Cardiac muscle cell (in vitro differentiated cells and primary cell): ENCODE measurements at places on chromosomes 6 and 20. TPM values are rescaled to one million over a fixed set of nuclear protein-coding genes. Genes with fewer than 3 reads are reported as not detected.

DNA sequence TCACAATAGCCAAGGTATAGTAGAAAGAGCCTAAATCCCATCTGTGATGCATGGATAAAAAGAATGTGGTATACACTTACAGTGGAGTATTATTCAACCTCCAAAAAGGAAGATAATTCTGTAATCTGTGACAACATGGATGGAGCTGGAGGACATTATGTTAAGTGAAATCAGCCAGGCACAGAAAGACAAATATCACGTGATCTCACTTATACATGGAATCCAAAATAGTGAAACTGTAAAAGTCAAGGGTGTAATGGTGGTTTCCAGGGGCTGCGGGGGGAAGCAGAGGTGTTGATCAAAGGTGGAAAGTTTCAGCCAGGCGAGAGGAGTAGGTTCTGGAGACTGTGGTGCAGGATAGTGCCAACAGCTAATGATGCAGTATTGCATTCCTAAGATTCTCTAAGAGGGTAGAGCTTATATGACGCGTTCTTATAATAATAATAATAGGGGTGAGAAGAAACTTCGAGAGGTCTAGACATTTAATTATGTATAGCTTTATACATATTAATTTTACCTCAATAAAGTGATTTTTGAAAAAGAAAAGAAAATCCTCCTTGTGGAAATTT is 246.1 kb downstream of the FOXA2 start:
- no peak for DNase-seq

GRCh38 chr6:12605888-12606345 is 110.7 kb upstream of the PHACTR1 start:
- DNase-seq: peak; percentile 79

GRCh38 chr6:3393836-3394202 is 63.0 kb downstream of the SLC22A23 start:
- no peak for DNase-seq

- DNase-seq: no peak
These were observed 42.2 kb downstream of the B4GALT5 start for GRCh38 chr20:49671433-49671832.

DPPA5 gene
- not detected in 2 replicates for total RNA-seq

DNA sequence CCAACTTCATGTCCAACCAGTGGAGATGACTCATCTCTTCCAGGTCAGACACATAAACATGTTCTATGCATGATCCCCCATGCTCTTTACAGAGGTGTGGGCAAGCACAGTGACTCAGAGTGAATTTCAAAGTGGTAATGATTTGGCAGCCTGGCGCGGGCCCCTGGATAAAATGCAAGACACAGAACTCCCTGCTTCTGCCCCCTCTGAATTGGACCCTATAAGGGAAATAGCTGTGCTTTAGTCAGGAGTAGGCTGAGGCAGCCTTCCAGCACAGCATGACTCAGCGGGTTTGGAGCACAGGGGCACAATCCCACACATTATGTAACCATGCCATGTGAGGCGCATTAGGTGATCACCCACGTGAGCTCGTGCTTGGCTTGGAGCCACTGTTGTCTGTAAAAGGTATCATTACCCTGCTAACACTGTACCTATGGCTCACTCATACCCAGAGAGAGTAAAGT is 127.4 kb downstream of the C6orf118 start:
- DNase-seq: no peak

DNA sequence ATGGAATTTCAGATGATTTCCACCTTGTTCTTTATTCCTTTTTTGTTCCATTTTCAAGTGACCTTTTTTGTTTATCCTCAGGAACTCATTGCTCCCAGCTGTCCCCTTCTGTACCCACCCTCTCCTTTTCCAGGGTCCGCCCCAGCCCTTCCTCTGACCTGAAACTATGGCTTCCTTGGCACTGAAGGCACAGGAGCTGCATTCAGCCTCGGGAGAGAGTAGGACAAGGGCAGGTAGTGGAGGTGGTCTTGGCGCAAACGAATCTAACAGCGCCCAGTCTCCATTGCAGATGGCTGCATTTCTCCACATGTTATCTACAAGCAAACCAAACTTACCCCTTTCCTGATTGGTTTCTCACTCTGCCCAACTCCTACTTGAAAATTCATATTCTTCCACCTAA is 8.8 kb upstream of the ULBP2 start:
- DNase-seq: no peak

DNA sequence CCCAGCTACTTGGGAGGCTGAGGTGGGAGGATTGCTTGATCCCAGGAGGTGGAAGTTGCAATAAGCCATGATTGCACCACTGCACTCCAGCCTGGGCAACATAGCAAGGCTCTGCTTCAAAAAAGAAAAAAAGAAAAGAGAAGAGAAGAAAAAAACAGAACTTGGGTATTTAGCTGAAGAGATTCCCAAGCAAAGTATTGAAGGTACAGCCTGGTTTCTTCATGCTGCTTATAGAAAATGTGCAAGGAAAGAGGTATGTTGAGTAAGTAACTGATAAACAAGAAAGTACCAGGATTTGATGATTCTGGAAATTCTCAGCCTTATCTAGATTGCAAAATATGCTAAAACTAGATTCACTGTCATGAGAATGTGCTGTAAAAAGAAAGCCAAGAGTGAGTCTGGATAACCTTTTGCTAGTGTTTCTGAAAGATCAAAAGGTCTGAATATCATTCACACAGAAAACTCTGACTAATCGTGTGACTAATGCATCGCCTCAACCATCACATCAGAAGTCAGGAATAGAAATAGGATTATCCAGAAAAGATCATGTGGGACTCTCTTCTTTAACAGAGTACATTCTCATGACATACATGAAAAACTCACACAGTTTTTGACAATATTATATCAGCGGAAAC is 32.4 kb upstream of the NOP56 start:
- peak; percentile 6 for DNase-seq
